Stimulated activated CD8-positive, alpha-beta memory T cell treated with anti-CD3 and anti-CD28 coated beads, Interleukin-2, amount 100 ng/mL, for 1 hour (primary cell): ENCODE measurements at places on chromosomes 1 and 21.

DNA sequence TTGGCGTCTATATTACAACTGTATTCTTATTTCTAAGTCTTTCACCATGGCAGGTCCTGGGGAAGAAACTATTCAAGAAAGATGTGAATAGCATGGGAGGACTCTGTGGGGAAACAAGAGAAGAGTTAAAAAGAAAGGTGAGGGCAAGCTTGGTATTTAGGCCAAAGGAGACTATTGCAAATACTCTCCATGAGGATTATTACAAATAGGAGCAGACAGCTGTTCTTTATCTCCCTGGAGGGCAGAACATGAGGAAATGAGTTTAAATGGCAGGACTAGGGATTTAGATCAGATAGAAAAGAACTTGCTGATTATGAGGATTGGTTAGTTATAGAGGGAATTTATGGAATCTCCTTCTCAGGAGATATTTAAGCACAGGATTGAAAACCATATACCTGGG lies 186.8 kb downstream of the CDC7 start:
- DNase-seq: no peak

- DNase-seq: no peak
Measured at GRCh38 chr1:194347200-194347599, 1160.8 kb upstream of the B3GALT2 start.

GRCh38 chr1:195415584-195415983 lies 1192.7 kb downstream of the KCNT2 start:
- DNase-seq: no peak

- no peak for DNase-seq
Measured at GRCh38 chr1:31621847-31622730, 4.6 kb downstream of the HCRTR1 start.

DNA sequence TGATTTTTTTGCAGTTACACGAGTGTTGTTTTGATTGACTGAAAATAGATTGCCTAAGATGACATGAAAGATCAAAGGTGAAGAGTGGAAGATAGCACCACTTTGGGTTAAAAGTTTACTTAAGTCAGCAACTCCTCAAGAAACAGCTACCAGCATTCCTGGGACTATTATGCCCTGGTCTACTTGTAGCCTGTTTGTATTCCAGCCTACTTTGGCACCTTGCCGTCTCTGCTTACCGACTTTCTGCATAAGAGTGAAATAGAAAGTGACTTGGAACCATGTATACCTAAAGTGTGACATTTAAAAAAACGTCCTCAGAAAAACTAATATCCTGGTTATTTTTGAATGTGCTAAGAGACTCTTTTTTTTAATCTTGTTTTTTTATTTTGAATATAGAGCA lies 631.5 kb upstream of the PTBP2 start:
- no peak for DNase-seq

- no peak for DNase-seq
Measured at GRCh38 chr1:72371259-72372035, 89.1 kb upstream of the NEGR1 start.

GRCh38 chr1:147267711-147268110 lies 25.2 kb downstream of the CHD1L start:
- DNase-seq: no peak

GRCh38 chr1:189921613-189922012 lies 556.1 kb downstream of the BRINP3 start:
- no peak for DNase-seq

- DNase-seq: no peak
Measured at GRCh38 chr1:29379443-29380073, 143.2 kb downstream of the PTPRU start.

DNA sequence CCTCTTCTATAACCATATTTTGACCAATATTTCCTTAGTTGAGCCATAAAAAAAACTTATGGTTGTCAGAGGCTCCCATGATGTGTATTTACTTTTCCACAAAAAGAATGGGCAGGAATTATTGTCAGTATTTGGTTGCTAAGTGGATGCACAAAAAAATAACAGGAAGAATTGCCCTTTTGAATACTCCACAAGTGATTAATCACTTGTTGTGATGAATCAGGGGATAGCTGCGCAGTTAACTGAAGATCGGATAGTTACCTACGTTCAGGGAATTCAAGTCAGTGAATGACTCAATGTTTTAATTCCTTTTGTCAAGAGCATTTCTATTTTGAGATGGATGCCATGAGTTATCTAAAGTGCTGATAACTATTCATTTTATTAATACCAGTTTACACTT lies 785.2 kb upstream of the B3GALT2 start:
- DNase-seq: no peak
